ENCODE measurements at places on chromosomes 1 and 21.
A peak's percentile ranks its signal among the peaks of the same experiment; 100 is the strongest.

- DNase-seq: peak; percentile 61
Observed at GRCh38 chr1:100721526-100722207, 2.1 kb downstream of the VCAM1 start.

GRCh38 chr21:34501716-34502115 is 10.3 kb downstream of the KCNE1 start:
- no peak for DNase-seq

DNA sequence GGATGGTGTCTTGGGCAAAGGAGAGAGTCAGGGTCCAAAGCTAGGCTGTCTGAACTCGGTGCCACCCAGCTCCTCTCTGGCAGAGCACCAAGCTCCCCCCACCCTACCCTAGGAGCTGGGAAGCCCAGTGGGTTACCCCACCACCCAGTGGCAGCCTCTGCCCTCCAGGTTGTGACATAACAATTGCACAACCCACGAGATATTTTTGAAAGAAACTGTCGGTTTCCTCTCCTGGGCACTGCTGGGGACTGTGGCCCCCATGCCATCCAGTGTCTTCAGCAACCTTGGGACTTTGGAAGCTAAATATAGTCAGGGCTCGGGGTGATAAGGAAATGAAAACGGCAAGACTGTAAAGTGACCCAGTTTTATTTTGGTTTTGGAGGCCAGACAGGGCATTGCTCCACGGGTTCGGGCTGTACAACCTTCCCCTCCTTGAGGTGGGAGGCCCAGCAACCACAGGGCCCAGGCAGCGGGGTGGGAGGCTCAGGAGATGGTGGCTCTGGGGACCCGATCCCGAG is 1.4 kb downstream of the CITED4 start:
- no peak for DNase-seq

DNA sequence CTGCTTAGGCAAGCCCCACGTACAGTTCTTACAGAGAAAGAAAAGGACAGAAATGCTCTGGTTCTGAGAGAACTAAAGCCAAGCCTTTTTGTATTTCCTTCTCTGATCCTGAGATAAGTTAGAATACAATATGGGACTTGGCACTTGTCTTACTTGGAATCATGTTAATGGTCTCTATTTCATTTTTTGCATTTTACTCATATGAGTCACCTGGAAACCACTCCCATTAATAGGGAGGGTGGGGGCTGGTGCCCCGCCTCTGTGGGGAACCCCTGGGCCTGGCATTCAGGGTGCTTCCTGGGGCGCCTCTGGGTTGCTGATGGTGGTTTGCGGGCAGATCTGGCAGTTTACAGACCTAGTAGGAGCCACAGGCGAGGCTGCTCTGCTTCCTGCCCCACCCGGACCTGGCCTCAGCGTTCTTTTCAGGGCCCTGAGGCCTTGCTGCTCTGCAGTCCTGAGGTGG is 26.7 kb downstream of the TSPAN2 start:
- no peak for DNase-seq

DNA sequence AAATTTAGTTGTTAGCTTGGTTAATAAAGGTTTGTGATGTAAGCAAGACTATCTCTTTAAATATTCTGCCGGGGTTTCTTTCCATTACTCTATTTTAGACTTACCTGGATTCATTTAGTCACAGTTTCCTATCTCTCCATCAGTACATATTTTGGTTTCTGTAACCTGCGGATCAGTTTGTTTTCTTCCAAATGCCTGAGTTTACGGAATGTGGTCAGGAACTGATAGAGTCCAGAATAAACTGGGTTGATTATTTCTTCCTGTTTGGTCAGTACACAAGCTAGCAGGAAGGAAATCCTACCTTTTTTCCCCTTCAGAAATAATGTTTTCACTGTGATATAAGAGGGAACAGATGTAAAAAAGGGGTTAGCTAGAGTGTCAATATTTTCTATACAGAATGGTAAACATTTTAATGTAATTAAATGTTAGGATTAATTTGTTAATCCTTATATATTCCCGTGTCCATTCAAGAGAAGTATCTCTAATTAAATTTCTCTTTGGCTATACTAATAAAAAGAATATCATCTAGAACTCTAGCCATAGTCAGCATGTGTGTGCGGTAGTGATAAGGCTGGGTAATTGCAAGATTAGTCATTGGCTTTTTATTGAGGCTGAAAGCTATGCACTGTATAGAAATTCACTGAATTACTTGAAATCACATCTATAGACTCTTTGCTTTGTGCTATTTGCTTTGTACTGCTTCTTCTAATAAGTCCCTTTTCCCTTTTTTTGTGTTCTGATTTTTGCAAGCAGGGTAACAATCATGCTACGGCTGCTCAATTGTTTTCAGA is 144.7 kb upstream of the ADGRL4 start:
- no peak for DNase-seq

- no peak for DNase-seq
Observed at GRCh38 chr1:236173174-236173767, 30.9 kb downstream of the GPR137B start.

- no peak for DNase-seq
Observed at GRCh38 chr1:197180252-197180878, 33.9 kb upstream of the ASPM start.

- DNase-seq: no peak
Observed at GRCh38 chr1:198563583-198563982, 23.1 kb upstream of the ATP6V1G3 start.
